ENCODE measurements at places on chromosomes 3 and 15.

DNA sequence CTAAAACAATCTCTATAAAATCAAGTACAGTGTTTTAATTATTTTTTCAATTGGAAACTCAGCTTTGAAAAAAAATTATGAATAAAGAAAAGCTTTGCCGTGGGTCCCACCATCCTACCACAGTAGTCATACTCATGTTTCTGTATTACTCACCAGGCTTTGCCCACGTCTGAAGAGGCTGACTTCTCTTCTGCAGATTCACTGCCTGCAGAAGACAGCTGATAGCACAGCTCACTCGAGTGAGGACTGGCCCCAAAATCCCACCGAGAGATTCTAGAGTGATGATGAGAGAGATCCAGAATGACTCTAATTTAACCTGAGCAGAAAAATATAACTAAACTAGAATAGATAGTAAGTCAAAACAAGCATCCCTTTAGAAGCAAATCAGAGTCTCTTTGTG, 11.9 kb downstream of the C2CD4B start:
- no peak for DNase-seq

GRCh38 chr3:188720636-188721035, 451.1 kb upstream of the TPRG1 start:
- no peak for DNase-seq

GRCh38 chr3:38006445-38006995, 15.9 kb downstream of the VILL start:
- DNase-seq = no peak

- DNase-seq = no peak
Measured at GRCh38 chr15:39192351-39192750, 388.5 kb upstream of the THBS1 start.

GRCh38 chr15:93865586-93865985, 365.8 kb upstream of the MCTP2 start:
- no peak for DNase-seq

DNA sequence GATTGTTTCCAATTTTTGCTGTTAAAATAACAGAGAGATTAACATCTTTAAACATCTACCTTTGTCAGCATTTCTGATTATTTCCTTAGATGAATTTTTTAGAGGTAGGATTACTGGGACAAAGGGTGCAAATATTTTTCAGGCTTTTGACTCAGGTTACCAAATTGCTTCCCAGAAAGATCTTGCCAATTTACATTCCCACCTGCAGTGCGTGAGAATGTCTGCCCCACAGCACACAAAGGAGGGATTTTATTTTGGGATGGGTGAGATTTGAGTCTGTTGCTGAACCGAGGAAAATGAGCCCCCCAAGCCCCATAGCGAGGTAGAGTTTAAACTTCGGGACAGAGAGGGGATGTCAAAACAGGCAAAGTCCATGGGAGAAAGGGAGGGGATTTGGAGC, 25.9 kb upstream of the RNU6-1 start:
- no peak for DNase-seq

DNA sequence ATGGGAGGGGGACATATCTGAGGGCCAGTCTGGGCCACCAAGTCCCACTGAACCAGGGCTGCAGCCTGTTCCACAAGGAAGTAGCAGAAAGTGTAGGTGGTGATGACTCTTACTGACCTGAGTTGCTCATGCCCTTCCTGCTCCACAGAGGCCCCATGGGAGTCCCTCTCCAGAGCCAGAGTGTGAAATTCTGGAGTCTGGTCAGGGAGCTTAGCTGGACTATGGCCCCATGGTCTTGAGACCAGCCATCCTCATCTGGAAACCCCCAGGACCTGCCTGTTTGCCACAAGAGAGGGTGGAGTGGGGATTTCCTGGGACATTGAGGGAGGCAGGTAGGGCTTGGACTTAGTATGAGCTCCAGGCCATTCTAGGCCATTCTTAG, 3.0 kb downstream of the SPINT1 start:
- no peak for DNase-seq
